Osteoblast (primary cell): ENCODE measurements at places on chromosomes 2 and 18. TPM values are rescaled to one million over a fixed set of nuclear protein-coding genes. Genes with fewer than 3 reads are reported as not detected.
A peak's percentile ranks its signal among the peaks of the same experiment; 100 is the strongest.

GRCh38 chr2:84882775-84883550 lies 2.1 kb upstream of the TRABD2A start:
- DNase-seq: no peak
- peak overlapping the region; percentile 8 for H3K27ac ChIP-seq
- H3K4me1 ChIP-seq: peaks cover 24% of the 10 kb centered on the region
- peaks cover 9% of the 10 kb centered on the region for H3K27me3 ChIP-seq

DNA sequence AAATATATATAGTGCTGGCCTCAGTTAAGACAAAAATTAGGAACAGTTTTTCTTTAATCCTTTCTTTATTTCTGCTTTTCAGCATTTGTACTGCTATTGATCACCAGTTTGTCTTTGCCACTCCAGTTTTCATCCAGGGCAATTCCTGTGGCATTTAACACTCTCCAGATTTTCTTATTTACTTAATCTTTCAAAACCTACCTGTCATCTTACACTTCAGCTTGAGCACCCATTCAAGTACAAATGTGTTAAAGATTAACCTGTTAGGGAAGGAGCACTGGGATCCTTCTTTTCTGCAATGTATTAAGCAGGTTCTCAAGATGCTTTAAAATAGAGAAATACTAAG lies 101.8 kb upstream of the SCN1A start:
- H3K4me3 ChIP-seq: no peak overlapping the region
- peaks cover 22% of the 10 kb centered on the region for H3K4me1 ChIP-seq
- no peak overlapping the region for H3K27ac ChIP-seq
- H3K27me3 ChIP-seq: no peaks in the 10 kb centered on the region
- H3K36me3 ChIP-seq: no peaks in the 10 kb centered on the region

- no peaks in the 10 kb centered on the region for H3K36me3 ChIP-seq
- peaks cover 4% of the 10 kb centered on the region for H3K27me3 ChIP-seq
- no peak overlapping the region for H3K27ac ChIP-seq
- peaks cover 7% of the 10 kb centered on the region for H3K4me1 ChIP-seq
- peak; percentile 49 for DNase-seq
Observed at GRCh38 chr2:128474962-128475361, 156.3 kb upstream of the HS6ST1 start.

DNA sequence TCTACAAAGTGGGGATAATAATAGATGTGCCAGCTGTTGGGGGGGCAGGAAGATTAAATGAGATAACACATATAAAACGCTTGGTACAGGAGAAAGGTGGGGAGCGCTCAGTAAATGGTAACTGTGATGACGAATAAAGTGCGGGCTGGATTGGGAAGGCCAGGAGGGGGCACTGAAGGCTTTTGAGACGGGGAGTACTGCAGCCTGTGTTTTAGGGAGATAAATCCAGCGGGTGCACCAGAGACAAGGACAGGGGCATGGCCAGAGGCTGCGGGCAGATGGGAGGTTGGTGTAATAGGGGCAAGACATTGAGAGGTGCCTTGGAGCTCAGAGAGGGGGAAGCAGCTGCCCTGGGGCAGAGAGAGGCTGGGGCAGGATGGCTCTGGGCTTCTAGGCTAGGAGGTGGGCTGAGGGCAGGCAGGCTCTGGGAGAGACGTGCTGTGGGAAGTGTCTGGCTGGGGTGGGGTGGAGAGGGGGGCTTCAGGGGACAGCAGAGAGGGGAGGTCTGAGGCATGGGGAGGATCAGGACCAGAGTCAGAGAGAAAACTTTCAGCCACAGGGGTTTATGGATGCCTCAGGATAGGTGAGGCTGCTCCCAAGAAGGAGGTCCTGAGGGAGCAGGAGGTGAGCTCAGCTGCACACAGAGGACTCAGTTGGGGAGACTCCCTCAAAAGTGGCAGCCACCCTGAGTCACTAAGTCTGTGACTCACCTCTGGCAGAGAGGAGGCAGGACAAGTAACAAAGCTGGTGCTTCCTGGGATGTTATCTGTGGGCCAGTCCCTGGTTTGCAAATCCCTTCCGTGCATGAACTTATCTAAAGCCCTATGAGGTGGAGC lies 18.8 kb downstream of the TEX44 start:
- H3K4me1 ChIP-seq: peaks cover 28% of the 10 kb centered on the region
- no peak overlapping the region for H3K4me3 ChIP-seq
- no peaks in the 10 kb centered on the region for H3K27me3 ChIP-seq

Gene DYNC1I2
- 109 and 110 TPM in 2 replicates for total RNA-seq

DNA sequence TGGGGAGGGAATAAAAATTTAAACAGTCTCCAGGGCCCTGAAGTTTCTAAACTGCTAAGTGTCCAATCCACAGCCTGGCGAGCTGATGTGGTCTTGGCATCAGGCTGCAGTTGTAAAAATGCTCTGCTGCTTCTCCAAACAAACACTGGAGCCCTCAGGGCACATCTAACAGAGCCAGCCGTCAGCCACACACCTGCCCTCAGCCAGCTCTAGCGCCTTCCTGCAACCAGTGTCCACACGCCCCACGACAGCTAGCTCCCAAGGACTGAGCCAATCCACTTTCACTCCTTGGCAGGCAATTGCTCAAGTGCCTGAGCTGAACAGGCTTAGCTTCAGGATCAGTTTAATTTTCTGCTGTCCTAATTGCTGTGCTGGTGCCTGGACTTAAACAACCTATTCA lies 446.4 kb upstream of the RAB12 start:
- H3K4me1 ChIP-seq: no peaks in the 10 kb centered on the region
- H3K27ac ChIP-seq: no peak overlapping the region

DNA sequence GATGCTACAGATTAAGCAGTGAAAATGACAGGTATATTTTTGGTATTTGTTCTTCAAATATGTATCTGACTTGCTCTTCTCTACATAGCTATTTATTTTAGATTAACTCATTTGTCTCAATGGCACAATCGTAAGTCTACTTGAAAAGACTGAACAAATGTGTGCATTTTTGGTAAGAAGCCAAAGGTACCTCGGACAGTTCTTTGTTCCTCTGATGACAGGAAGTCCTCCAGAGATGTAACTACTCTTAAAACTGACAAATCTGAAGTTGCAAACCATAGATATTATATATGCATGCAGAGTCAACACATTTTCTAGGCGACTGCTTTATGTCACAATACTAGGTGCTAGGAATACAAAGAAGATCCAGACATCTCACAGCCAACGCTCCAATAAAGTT lies 36.7 kb downstream of the NDUFAF7 start:
- DNase-seq: no peak
- no peaks in the 10 kb centered on the region for H3K27me3 ChIP-seq
- no peaks in the 10 kb centered on the region for H3K4me1 ChIP-seq
- H3K4me3 ChIP-seq: no peak overlapping the region
- H3K36me3 ChIP-seq: peaks cover 57% of the 10 kb centered on the region

Gene RAB31
- total RNA-seq: 120 and 144 TPM in 2 replicates

Gene XIRP2
- total RNA-seq: not detected in 2 replicates

GRCh38 chr2:88159955-88160415 lies 10.2 kb upstream of the THNSL2 start:
- H3K27ac ChIP-seq: no peak overlapping the region
- no peak overlapping the region for H3K4me3 ChIP-seq
- peak; percentile 83 for DNase-seq

Gene TACR1
- total RNA-seq: under 0.01 and 0.29 TPM in 2 replicates

GRCh38 chr2:27638709-27639108 lies 9.9 kb downstream of the GPN1 start:
- H3K4me1 ChIP-seq: peaks cover 18% of the 10 kb centered on the region
- peak overlapping the region; percentile 84 for H3K27ac ChIP-seq
- H3K36me3 ChIP-seq: peaks cover 67% of the 10 kb centered on the region
- H3K27me3 ChIP-seq: no peaks in the 10 kb centered on the region

Gene CCDC68
- total RNA-seq: 9.0 and 13.3 TPM in 2 replicates

- H3K36me3 ChIP-seq: no peaks in the 10 kb centered on the region
- H3K4me3 ChIP-seq: peak overlapping the region; percentile 22
- peaks cover 18% of the 10 kb centered on the region for H3K4me1 ChIP-seq
- peak overlapping the region; percentile 95 for H3K27ac ChIP-seq
Observed at GRCh38 chr2:150075831-150076230, 411.6 kb downstream of the RND3 start.

GRCh38 chr2:84959095-84959565 lies 11.8 kb upstream of the KCMF1 start:
- H3K4me3 ChIP-seq: peak overlapping the region; percentile 20
- H3K27me3 ChIP-seq: no peaks in the 10 kb centered on the region
- peaks cover 39% of the 10 kb centered on the region for H3K4me1 ChIP-seq
- H3K27ac ChIP-seq: peak overlapping the region; percentile 86
- peak; percentile 93 for DNase-seq

DNA sequence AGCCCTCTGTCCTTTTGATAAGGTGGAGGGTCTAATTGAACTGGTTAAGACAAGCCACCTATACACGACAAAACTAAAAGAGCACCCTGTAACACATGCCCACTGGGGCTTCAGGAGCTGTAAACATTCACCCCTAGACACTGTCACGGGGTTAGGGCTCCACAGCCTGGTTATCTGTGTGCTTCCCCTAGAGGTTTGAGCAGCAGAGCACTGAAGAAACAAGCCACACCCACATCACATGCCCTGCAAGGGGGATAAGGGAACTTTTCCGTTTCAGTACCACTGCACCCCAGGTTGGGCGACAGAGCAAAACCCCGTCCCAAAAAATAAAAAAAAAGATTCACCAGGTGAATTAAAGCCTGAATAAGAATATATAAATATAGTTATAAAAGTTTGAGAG lies 913.7 kb upstream of the ACVR2A start:
- no peak overlapping the region for H3K27ac ChIP-seq
- H3K27me3 ChIP-seq: no peaks in the 10 kb centered on the region
- no peak overlapping the region for H3K4me3 ChIP-seq
- H3K4me1 ChIP-seq: no peaks in the 10 kb centered on the region
- peak; percentile 46 for DNase-seq

Gene LYPD6
- under 0.01 and 0.59 TPM in 2 replicates for total RNA-seq

Gene ABCG8
- total RNA-seq: not detected in 2 replicates

Gene OTOS
- not detected in 2 replicates for total RNA-seq

GRCh38 chr2:31956312-31956711 lies 54.5 kb downstream of the MEMO1 start:
- no peak overlapping the region for H3K27ac ChIP-seq
- no peak for DNase-seq
- H3K36me3 ChIP-seq: peaks cover 3% of the 10 kb centered on the region
- H3K4me3 ChIP-seq: no peak overlapping the region
- no peaks in the 10 kb centered on the region for H3K27me3 ChIP-seq

DNA sequence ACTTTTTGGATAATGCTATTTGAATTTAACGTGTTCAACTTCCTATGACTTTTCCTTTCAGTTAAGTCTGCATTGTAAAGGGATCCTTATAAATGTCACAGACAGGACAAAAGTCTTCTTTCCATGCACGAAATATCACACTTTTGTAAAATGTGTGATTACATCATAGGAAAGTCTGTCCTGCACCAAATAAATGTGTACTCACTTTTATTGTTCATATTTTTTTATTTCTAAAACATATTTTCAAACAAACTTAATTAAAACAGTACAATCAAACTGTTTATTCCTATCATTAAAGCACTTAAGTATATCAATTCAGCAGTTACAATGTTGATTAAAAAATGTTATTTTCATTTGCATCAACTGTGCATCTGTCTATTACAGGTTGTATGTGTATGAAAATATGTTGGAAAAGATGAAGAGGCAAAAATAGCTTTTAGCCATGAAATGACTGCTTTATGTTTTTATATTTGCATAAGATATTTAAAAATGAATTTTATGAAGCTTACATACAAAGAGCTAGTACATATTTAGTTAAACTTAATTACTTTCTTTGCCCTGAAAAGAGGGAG lies 105.6 kb downstream of the CSRNP3 start:
- no peaks in the 10 kb centered on the region for H3K36me3 ChIP-seq
- H3K27me3 ChIP-seq: no peaks in the 10 kb centered on the region
- no peak overlapping the region for H3K27ac ChIP-seq
- no peak for DNase-seq

DNA sequence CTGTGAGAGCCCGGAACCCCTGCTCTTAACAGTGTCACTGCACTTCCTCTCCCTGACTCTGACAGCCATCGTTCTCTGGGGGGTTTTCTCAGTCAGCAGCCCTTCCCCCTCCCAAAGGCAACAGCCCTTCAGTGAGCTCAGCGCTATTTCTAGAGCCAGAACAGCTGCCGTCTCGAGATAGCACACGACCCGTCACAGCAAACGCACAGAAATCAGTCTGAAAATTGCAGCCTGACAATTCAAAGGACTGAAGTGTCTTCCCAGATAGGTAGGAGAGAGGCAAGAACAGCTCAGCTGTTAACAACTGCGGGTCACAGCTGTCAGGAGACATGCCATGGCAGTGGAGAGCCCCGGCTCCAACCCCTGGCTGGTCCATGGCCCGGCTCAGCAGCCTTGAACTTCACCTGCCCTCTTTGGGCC lies 45.4 kb downstream of the ST8SIA5 start:
- no peak overlapping the region for H3K4me3 ChIP-seq
- no peaks in the 10 kb centered on the region for H3K36me3 ChIP-seq
- DNase-seq: no peak
- H3K4me1 ChIP-seq: peaks cover 11% of the 10 kb centered on the region
- H3K27me3 ChIP-seq: no peaks in the 10 kb centered on the region
- no peak overlapping the region for H3K27ac ChIP-seq

DNA sequence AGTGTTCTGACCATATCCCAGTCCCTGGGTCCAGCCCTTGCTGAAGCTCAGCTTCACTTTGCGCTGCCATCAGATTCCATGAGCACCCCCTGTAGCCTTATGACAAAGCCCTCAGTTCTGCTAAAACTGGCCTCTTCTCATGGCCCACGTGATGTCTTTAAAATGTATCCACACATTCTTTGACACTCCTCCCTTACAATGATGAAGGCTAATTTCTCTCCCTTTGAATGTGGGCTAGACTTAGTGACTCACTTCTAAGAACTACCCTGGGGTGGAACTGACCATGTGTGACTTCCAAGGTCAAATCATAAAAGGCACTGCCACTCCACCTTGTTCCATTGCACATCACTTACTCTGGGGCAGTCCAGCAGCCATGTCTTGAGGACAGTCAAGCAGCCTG lies 45.4 kb upstream of the GORASP2 start:
- H3K27ac ChIP-seq: no peak overlapping the region
- H3K4me1 ChIP-seq: peaks cover 15% of the 10 kb centered on the region
- DNase-seq: no peak
- no peak overlapping the region for H3K4me3 ChIP-seq
- peaks cover 25% of the 10 kb centered on the region for H3K27me3 ChIP-seq
